AG04449 (cell line): ENCODE measurements at places on chromosomes 3 and 15.

DNA sequence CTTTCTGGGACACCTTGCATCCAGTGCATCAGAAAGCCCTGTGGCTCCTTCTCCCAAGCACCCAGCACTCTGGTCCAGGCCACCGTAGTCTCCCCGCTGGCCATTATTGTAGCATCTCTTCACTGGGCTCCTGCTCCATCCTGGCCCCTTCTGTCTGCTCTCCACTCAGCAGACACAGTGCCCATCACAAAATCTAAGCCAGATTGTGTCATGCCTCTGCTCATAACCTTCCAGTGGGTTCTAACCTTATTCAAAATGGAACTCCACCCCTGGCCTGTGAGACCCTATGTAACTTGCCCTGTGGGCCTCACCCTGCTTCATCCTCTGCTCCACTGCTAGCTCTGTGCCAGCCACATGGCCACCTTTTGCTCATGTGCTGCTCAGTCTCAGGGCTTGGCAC is 31.7 kb upstream of the PRR23E start:
- no peak for DNase-seq

- DNase-seq = no peak
These were observed 293.3 kb upstream of the RGMA start for GRCh38 chr15:93382200-93382820.

DNA sequence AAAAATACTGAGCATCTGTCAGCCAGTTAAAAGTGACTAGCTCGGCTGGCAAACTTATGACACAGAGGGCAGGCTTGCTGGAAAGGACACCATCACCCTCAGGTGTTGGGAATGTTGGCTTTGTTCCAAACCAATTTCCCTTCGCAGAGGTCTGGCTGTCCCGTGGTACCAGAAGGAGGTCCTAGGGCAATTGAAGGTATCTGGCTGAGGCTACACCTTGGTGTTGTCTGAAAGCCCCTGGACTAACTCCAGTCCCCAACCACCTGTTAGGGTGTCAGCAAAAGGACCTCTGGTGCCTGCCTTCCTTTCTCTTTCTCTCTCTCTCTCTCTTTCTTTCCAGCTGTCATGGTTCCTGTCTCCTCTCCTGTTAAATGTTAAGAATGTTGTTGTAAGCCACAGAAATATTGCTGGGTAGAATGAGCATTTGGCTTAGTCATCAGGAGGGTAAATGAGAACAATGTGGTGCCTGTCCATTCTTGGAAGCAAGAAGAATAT is 12.5 kb downstream of the PRR20G start:
- no peak for DNase-seq

DNA sequence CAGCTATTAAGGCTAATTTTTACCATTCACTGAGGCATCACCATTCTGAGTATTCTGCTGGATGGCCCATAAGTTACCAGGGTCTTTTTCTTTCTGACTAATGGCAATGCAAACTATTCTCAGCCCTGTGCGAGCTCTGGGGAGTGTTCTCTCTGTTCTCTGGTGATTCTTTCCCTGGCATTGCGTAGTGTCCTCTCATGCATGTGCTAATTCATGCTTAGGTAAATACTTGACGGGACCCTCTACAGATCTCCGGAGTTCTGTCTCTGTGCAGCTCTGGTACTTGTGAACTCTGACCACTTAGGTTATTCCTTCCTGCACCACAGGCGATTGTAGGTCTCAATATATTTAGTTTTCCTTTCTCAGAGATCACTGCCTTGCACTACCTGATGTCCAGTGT is 34.8 kb downstream of the UBE2E1 start:
- no peak for DNase-seq
